Subcutaneous preadipocyte (primary cell): ENCODE measurements at places on chromosomes 7 and 10. TPM values are rescaled to one million over a fixed set of nuclear protein-coding genes. Genes with fewer than 3 reads are reported as not detected.

Gene ABCA13
- total RNA-seq, result not detected in 2 replicates

Gene C10orf95
- total RNA-seq, result not detected in 2 replicates

Gene GNAT3
- total RNA-seq, result not detected in 2 replicates

Gene RELN
- 0.39 and 2.2 TPM in 2 replicates for total RNA-seq

Gene COL28A1
- total RNA-seq, result under 0.01 and 0.78 TPM in 2 replicates

Gene SLC29A4
- 0.59 and 0.73 TPM in 2 replicates for total RNA-seq
